Nephron progenitor cell (in vitro differentiated cells): ENCODE measurements at places on chromosomes 13 and 19.

GRCh38 chr13:22287343-22287920, 616.6 kb downstream of the FGF9 start:
- H3K27me3 ChIP-seq: no peaks in the 10 kb centered on the region
- H3K4me1 ChIP-seq: peaks cover 17% of the 10 kb centered on the region
- peaks cover 19% of the 10 kb centered on the region for H3K36me3 ChIP-seq
- no peak for DNase-seq
- no peak overlapping the region for H3K4me3 ChIP-seq
- H3K27ac ChIP-seq: peak overlapping the region; percentile 35

DNA sequence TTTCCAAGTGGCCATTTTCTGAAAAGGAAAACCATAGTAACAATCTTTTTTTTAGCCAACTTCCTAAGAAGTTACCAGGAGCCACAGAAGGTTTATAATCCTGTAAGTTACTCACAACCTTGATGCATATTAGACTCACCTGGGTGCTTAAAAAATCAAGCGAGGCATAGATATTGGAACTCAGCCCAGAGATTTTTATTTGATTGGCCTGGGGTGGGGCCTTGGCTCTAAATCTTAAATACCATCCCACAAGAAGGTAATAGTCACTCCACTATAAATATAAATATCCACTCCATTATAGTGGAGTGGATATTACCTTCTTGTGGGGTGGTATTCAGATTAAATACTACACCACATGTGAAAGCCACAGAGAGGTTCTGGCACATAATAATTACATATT, 429.6 kb downstream of the RFC3 start:
- H3K36me3 ChIP-seq: no peaks in the 10 kb centered on the region
- no peak overlapping the region for H3K4me3 ChIP-seq
- H3K4me1 ChIP-seq: peaks cover 6% of the 10 kb centered on the region
- no peaks in the 10 kb centered on the region for H3K27me3 ChIP-seq

GRCh38 chr13:26600343-26600742, 42.9 kb downstream of the WASF3 start:
- peaks cover 48% of the 10 kb centered on the region for H3K4me1 ChIP-seq
- peaks cover 32% of the 10 kb centered on the region for H3K36me3 ChIP-seq
- no peak overlapping the region for H3K4me3 ChIP-seq
- peaks cover 3% of the 10 kb centered on the region for H3K27me3 ChIP-seq
- no peak for DNase-seq

GRCh38 chr13:79194272-79194671, 211.8 kb downstream of the RBM26 start:
- no peak overlapping the region for H3K27ac ChIP-seq
- no peak for DNase-seq
- H3K27me3 ChIP-seq: peaks cover 6% of the 10 kb centered on the region
- H3K4me3 ChIP-seq: no peak overlapping the region
- H3K4me1 ChIP-seq: no peaks in the 10 kb centered on the region

DNA sequence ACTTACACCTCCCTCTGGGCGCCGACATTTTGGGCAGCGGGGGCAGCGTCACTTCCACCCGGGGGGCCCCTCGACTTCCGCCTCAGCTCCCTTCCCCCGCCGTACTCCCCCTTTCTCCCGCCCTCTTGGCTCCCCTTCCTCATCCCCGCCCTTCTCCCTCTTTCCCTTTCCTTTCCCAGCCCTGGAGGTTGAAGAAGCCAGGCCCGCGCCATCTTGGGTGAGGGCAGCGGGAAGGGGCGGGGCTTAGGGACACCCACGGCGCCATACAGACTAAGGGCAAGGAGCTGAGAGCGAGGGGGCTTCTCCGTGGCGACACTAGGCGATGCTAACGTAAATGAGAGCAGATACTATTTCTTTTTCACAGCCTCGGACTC, at the start of gene FIZ1:
Gene FIZ1 (minus strand): TSS at position 50 of the 374 bp plus-strand sequence. CDS start 1,652 bp downstream, outside the sequence.
- peak within 1 kb of the TSS; percentile 99 for H3K27ac ChIP-seq
- H3K4me3 ChIP-seq: peak within 1 kb of the TSS; percentile 96
- DNase-seq: peak; percentile 98
- H3K4me1 ChIP-seq: peaks cover 39% of the 10 kb centered on the region

- H3K27me3 ChIP-seq: peaks cover 25% of the 10 kb centered on the region
- peak overlapping the region; percentile 71 for H3K4me3 ChIP-seq
- H3K36me3 ChIP-seq: peaks cover 31% of the 10 kb centered on the region
- DNase-seq: no peak
- peaks cover 13% of the 10 kb centered on the region for H3K4me1 ChIP-seq
These were observed 12.6 kb downstream of the DNASE2 start for GRCh38 chr19:12868540-12869112.

DNA sequence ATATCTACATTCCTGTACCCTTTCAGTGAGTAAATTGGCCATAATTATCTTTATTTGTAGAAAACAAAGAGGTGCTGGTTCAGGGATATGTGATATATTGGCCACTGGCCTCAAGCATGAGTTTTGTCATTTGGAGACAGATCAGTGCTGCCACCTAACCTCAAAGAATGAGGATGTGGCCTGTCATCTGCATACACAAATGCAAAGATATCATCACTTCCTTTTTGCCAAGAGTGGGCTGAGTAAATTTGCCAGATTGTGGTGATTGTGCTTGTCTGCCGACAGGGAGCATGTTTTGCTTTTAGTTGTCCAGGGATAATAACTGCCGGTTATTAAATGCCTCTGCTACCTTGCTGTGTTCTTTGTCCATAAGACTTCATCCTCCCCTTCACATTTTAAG, 44.2 kb downstream of the WASF3 start:
- H3K4me3 ChIP-seq: no peak overlapping the region
- H3K36me3 ChIP-seq: peaks cover 19% of the 10 kb centered on the region
- H3K4me1 ChIP-seq: peaks cover 52% of the 10 kb centered on the region
- H3K27me3 ChIP-seq: peaks cover 3% of the 10 kb centered on the region
- peak overlapping the region; percentile 29 for H3K27ac ChIP-seq

GRCh38 chr13:33676045-33676989, 141.6 kb upstream of the RFC3 start:
- no peaks in the 10 kb centered on the region for H3K36me3 ChIP-seq
- H3K27ac ChIP-seq: no peak overlapping the region
- H3K4me1 ChIP-seq: peaks cover 21% of the 10 kb centered on the region
- H3K4me3 ChIP-seq: peak overlapping the region; percentile 29

DNA sequence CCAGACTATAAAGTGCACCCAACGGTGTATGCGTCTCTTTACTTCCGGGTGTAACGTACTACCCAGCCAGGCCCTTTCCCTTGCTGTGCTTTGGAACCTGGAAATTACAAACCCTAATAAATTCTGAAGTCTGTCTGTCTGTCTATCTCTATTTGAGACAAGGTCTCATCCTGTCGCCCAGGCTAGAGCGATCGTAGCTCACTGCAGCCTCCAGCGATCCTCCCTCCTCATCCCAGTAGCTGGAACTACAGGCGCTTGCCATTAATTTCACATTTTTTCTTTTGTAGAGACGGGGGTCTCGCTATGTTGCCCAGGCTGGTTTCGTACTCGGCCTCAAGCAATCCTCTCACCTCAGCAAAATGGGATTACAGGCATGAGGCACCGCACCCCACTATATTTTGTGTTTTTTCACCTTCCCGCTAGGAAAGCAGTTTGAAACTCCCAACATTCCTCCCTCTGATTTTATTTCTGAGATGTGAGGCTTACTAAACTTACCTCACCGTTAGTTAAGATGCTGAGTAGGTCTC, 469 bp upstream of the RNF6 start:
- peak overlapping the region; percentile 98 for H3K4me3 ChIP-seq
- H3K27me3 ChIP-seq: peaks cover 10% of the 10 kb centered on the region
- peaks cover 38% of the 10 kb centered on the region for H3K4me1 ChIP-seq
- H3K27ac ChIP-seq: peak overlapping the region; percentile 100
